Hindlimb muscle (tissue), 1 donor: ENCODE measurements at places on chromosomes 4 and X.

DNA sequence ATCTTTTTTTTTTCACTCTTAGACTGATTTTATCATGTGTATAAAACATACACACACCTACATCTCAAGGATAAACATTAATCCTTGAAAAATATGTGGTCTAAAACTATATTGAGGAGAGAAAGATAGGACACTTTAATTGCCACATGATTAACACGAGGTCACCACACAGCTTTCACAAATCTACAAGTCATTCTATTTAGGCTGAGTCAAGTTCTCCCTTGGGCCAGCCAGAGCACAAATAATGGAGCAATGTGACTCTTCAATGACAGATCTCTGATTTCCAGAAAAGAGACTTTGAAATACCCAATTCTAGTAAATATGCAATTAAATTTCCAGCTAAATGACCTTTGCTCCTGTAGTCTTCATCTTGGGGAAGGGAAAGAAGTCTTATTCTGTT, 12.9 kb upstream of the ADH4 start:
- no peak for DNase-seq

GRCh38 chr4:38387348-38387747, 276.7 kb upstream of the KLF3 start:
- peak; percentile 29 for DNase-seq

- DNase-seq = no peak
Observed at GRCh38 chr4:2930758-2931511, 32.3 kb downstream of the NOP14 start.

GRCh38 chr4:68348577-68348976, 1.3 kb downstream of the YTHDC1 start:
- peak; percentile 6 for DNase-seq

DNA sequence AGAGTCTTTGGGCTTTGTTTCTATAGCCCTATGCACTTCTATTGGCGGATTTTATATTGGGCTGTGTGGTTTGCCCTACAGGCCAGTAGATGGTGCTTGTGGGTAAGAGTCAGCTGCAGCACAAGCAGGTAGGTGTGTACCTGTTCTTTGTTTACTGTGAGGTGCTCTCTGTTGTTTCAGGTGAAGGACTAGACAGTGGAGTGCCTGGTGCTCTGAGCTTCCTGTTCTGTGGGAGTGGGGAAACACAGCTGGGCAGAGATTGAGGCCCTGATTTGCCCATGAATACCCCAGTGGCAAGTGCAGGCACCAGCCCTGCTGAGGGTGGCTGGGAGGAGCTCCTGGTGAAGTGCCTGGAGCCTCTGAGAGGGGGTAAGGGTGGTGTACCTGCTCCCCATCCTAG, 26.3 kb upstream of the UCP1 start:
- DNase-seq = no peak

DNA sequence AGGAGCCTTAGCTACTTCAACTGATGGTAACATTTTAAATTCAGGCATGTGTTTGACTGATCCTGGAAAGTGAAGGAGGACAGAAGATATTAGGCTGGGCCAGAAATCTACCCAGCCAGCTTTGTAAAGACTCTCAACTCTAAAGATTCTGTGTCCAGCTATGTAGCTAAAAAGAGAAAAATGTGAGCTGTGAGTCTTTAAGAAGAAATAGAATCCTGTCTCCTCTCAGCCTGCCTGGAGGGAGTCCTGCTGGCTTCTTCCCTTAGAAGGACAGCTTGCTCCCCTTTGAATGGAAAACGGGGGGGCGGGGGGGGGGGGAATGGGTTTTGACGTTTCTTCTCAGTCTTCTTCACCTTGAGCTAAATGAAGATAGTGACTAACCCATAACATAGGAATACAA, 54.3 kb upstream of the INTU start:
- no peak for DNase-seq

GRCh38 chrX:148363471-148364235, 136.8 kb upstream of the AFF2 start:
- no peak for DNase-seq

DNA sequence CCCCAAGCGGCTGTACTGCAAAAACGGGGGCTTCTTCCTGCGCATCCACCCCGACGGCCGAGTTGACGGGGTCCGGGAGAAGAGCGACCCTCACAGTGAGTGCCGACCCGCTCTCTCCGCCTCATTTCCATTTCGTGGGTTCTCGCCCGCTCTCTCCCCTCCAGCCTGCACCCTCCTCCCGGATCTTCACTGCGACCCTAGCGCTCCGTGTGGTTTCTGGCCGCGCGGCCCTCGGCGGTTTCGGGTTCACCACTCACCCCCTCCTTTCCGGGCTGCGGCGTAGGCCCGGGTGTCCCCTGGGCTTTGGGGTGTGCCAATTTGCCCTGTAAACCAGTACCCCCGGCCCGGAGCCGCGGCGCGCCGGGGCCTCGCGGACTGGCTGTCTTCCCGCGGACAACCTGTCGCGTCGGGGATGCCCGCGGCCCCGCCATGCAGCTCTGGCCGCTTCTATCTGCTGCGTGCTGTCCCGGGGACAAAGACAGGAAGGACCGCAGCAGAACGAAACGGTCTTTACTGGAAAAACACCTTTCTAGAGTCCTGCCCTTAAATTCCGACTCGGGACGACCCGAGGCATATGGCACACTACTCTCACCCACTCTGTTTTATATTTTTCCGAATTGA, 737 bp downstream of the FGF2 start:
- DNase-seq = peak; percentile 67

DNA sequence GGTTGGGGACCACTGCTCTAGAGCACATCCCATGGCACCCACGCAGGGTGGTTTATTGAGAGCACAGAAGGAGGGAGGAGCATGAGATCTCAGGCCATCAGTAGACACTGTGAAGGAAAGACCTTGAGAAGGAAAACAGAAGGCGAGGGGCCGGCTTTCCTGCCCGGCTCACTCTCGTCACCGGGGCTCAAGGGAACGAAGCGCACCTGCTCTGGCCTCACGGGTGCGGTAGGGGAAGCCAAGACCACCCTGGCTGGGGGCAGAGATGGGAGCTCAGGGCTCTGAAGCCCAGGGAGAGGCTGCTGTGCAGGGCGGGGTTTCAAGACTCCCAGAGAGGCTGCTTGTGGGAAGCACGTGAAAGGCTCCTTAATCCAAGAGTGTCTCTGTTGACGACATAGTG, 105.9 kb downstream of the TNIP2 start:
- no peak for DNase-seq

DNA sequence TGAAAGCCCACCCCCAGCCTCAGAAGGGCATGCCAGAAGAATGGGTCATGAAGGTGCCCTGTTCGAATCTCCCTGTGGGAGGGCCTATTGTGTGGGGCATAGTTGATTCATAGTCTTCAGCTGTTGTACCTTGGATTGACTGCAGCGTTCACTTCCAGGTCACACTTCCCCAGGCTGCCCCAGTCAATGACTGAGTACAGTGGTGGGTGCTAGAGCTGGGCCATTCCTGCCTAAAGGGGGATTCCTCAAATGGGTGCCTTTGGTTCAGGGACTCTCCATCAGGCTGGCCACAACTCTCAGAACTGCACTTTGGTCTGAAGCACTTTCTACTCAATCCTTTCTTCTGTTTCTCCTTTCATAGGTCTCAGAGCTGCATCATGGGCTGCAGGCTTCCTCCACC, 35.0 kb upstream of the RASGEF1B start:
- no peak for DNase-seq

- DNase-seq = no peak
Observed at GRCh38 chr4:30600246-30601017, 119.7 kb upstream of the PCDH7 start.

DNA sequence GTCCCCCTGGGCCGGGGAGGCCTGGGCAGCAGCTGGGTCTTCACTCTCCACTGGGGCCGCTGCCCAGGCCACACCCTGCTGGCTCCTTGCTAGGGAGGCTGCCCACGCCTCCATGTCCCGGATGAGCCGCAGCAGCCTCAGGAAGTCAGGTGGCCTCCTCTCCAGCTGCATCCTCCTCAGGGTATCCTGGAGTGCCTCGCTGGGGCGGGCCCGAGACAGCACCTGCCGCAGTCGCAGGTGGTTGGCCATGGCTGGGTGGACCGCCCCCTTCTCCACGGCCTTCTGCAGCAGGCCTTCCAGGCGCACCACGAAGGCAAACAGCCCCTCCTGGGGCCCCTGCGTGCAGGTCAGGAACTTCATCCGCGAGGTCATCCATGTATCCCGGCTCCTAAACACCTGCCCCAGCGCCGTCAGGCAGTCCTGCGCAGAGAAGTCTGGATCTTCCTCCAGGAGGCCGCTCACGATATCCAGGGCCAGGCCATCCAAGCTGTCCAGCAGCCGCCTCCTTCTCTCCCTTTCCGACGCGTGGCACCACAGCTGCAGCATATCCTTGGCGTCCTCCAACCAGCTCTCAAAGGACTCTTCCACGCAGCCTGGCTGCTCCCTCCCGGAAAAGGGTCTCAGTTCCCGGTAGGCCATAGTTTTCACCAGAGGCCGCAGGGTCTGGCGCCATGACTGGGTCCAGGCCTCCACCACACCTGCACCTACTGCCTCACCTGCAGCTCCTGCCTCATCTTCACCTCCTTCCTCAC, 2.1 kb downstream of the PNMA6F start:
- no peak for DNase-seq

DNA sequence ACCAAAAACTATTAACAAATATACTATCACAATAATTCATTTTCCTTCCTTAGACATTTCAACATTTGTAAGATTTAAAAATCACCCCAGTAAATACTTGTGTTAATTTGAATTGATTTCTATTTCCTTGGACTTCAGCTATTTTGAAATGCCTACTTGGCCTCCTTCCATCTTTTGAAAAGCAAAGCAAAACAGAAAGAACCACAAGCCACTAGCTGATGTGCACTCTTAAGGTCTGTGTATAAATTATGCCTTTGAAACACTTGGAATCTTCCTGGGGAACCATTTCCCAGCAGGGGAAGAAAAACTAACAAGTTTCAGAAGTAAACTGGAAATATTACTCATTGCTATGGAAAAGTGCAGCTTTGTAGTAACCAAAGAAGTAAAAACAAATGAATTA, 139.8 kb downstream of the CLCN4 start:
- no peak for DNase-seq
